ENCODE measurements at places on chromosomes 6 and 20. TPM values are rescaled to one million over a fixed set of nuclear protein-coding genes. Genes with fewer than 3 reads are reported as not detected.

SIRPD gene
- total RNA-seq = not detected

ELOVL4 gene
- 4.6 TPM for total RNA-seq

MYMX gene
- not detected for total RNA-seq

PI3 gene
- not detected for total RNA-seq

CYP39A1 gene
- total RNA-seq = 3.8 TPM

SMLR1 gene
- total RNA-seq = not detected

RIPOR3 gene
- total RNA-seq = 4.1 TPM

C6orf58 gene
- total RNA-seq = not detected

NR2E1 gene
- not detected for total RNA-seq

SPATA25 gene
- 3.6 TPM for total RNA-seq

OR2H1 gene
- not detected for total RNA-seq

CGA gene
- total RNA-seq = not detected

THEMIS gene
- not detected for total RNA-seq

All from fibroblast of lung (primary cell).